ENCODE measurements at places on chromosomes 13 and 19.

GRCh38 chr19:291561-292280 lies 518 bp upstream of the PLPP2 start:
- DNase-seq: no peak

DNA sequence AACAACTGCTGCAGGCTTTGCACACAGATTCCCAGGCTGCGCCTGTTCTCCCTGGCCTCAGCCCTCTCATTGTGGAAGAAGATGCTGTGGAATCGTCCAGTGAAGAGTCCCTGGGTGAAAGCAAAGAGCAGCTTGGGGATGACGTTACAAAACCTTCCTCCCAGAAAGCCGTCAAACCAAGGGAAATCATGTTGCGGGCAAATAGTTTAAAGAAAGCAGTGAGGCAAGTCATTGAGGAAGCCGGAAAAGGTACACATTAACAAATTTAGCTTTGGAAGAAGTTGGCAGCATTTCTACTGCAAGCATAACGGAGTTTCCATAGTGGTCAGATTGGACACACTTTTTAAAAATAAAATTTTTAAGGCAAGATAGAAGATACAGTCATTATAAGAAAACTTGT lies 82.9 kb upstream of the AKAP11 start:
- DNase-seq: no peak

DNA sequence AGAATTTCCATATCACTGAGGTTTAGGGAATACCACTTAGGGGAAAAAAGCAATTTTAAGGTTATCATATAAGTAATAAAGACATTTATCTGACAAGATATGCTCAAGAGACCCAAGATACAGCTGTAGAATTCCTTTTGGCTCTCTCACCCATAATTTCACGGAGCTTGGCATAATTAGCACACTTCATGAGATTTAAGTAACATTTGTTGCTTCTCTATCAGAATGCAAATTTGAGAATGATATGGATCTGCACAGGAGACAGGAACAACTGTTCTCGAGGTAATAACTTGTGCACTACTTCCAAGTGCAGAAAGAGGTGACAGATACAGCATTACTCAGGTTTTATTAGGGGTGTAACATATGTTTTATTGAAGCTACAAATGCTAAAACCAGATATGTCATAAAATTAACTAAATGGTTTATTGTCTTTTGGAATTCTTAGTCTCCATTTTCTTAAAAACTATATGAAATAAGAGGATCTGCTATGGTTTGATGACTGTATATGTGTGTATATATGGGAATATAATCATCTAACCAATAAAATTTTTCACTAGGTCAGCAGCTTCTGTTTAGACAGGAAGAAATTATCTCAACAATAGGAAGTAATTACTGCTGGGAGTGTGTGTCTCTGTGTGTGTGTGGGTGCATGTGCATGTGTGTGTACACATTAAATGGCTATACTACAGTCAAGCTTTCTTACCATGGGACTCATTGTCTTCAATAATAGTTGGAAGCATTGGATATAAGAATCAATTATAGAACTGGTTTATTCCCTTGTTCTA lies 401.3 kb downstream of the PCDH17 start:
- DNase-seq: no peak

GRCh38 chr19:56124578-56124977 lies 3.5 kb upstream of the ZNF787 start:
- DNase-seq: no peak

DNA sequence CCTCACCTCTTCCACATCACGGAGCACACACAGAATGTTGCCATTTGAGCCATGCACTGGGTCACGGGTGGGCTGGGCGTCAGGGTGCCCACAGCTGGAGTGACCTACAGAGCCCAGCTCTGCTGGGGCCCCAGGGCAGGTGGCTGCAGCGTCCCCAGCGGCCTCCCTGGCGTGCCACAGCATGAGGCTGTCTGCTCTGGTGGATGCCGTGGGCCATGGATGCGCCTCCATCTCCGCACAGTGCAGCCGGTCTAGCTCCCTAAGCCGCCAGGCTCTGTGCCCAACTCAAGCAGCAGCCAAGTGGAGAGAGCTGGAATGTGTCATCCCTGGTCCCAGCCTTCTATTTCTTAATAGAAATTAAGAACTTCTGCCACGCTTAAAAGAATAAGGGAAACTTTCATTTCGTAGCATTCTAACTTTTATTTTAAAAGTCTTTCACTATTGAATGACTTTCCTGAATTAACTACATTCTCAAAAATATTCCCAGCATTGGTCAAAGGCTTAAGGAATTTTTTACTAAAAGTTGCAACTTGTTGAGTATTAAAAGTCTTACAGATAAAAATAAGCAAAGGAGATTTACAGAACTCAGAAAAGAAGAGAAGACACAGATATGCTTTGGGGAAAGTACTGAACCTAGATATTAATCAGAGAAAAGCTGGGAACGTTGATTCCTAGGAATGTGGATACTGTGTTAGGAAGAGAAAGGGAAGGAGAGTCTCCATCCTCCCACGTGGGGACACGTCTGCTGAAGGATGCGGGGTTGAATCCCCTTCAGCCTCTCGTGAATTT lies 59.3 kb downstream of the ATP11A start:
- DNase-seq: no peak

GRCh38 chr13:18977857-18978256 lies 203.8 kb downstream of the TUBA3C start:
- DNase-seq: no peak

GRCh38 chr13:92827503-92827902 lies 399.1 kb upstream of the GPC6 start:
- no peak for DNase-seq

- DNase-seq: no peak
Measured at GRCh38 chr13:80550971-80551441, 210.1 kb upstream of the SPRY2 start.

DNA sequence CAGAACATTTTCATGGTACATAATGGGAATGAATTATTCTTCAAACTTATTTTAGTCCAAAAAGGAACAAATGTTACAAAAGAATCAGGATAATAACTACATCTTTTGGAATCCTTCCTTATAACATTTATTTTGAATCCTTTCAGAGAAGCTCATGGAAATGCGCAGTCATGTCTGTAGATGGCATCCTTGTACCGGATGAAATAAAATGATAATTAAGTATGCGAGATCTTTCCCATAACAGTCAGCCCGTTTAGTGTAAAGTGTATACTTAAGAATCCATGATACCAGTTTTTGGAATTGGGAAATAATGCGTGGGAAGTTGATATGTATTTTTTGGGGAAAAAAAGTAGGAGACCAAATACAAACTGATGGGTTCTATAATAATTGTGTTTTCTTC lies 418.8 kb downstream of the GPC5 start:
- DNase-seq: no peak

DNA sequence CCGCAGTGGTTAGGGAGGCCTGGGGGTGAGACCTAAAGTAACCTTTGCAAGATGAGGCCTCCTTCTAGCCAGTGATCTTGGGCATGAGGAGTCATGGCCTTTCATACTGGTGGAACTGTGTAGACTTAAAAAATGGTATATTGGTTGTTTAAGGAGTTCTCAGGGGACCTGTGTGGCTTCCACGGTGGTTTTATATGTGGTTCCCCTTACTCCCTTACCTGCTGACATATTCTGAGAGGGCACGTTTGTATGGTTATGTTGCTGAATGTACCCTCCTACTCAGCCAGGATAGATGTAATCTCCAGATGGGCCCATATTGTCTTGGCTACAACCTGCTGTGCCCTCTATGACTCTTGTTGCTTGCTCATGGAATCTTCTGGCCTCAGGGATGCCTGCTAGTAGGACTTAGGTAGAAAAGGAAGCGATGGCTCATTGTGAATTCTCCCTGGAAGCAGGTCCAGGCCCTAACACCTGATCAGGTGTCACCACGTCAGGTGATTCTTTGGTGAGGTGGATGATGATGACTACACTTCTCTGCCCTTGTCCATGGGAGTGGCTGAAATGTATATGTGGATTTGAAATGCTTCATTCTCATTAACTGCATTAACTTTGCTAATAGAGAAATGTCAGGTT lies 1.8 kb downstream of the ZNF460 start:
- DNase-seq: no peak

GRCh38 chr19:50721441-50722137 lies 1.6 kb upstream of the CLEC11A start:
- DNase-seq: no peak

- DNase-seq: no peak
Measured at GRCh38 chr19:50664204-50664603, 15.0 kb downstream of the C19orf81 start.

GRCh38 chr13:42804244-42804874 lies 23.0 kb downstream of the FAM216B start:
- DNase-seq: no peak

GRCh38 chr19:42198676-42199439 lies 18.6 kb downstream of the DEDD2 start:
- no peak for DNase-seq

DNA sequence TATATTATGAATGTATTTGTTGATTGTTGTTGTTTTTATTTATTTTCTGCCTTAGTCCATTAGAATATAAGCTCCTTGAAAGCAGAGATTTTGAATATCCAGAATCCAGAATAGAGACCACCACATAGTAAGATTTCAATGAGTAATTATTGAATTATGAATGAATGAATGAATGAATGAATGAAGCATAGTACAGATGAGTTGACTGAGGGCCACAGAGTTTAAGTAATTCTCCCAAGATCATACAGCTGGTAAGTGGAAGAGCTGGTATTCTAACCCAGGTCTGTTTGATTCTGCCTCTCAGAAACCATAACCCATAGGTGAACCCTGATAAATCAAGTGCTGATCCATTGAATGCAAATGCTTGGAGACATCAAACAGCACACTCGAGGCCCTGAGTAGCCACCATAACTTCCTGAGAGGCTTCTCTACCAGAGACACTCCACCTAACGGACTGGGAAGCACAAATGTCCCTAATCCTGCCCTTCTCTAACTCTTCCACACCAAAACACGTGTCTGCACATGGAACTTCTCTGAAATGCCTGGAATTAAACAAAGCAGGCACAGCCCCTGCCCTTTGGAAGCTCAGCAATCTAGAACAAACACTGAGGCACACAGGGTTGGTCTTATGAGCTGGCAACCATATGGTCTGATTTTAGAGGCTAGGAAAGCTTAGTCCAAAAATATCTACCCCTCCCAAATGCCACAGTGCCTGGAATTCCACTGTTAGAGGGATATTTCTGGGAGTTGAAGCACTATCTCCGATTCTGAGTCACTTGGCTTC lies 190.1 kb downstream of the FOXO1 start:
- no peak for DNase-seq

GRCh38 chr13:46288570-46289259 lies 77.0 kb downstream of the LRRC63 start:
- no peak for DNase-seq

DNA sequence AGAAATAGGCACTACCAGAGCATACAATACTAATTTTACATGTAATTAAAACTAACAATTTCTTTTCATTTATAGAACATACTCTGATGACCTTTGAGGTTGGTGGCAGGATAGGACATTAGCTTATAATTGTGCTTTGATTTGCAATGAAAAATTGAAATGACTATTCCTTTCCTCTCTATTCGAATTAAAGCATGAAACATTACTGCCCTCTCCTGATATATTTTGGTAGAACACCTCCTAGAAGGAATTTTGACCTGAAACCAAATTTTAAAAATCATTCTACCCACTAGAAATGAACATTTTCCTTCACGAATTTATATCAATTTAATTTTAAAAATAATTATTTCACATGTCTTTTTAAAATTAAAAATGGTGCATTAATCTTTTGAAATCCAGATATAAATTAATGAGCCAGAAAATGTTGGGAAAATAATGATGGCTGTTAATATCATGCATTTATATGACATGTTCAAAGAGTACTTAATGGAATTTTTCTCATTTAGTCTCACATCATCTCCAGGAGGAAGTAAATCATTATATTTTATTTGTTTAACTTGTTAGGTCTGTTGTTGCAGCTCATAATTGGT lies 556.3 kb upstream of the ARGLU1 start:
- DNase-seq: peak; percentile 36

GRCh38 chr19:6253954-6254733 lies 25.6 kb downstream of the MLLT1 start:
- no peak for DNase-seq

DNA sequence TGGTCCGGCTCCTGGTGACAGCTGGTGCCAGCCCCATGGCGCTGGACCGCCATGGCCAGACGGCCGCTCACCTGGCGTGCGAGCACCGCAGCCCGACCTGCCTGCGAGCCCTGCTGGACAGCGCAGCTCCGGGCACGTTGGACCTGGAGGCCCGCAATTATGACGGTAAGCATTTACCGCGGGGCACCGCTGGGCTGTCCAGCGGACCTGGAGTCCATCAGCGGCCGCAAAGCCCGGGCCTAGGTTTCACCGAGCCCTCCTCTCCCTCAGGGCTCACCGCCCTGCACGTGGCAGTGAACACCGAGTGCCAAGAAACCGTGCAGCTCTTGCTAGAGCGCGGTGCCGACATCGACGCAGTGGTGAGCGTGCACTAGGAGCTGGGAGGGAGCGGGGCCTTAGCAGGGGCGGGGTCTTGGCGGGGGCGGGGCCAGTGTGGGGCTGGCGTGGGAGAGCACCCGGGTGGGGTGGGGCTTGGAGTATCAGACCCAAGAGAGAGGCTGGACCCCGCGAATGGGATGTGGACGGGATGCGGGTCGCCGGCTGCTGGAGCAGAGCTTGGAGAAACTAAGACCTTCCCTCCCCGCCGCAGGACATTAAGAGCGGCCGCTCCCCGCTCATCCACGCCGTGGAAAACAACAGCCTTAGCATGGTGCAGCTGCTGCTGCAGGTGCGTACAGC lies 8.7 kb downstream of the BCL3 start:
- no peak for DNase-seq

DNA sequence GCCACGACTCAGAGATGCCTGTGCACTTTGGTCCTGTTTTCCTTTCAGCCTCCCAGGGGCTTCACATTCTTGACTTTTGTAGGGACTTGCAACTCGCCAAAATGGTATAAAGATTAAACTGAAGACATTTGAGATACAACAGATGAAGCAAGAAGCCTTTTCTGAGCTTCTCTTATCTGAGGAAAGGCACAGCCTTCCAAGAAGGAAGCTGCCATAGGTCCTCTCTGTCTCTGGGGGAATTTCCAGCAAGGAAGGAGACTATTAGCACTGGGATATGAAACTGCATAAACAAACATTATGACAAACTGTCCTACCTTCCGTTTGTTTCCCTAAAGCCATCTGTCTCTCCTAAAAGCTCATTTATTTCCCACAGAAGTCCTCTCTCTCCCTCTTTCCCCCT lies 39.3 kb downstream of the TGDS start:
- DNase-seq: no peak
